ENCODE measurements at places on chromosomes 6 and 20.

- DNase-seq, result no peak
Measured at GRCh38 chr20:15239542-15240206, 902.3 kb upstream of the FLRT3 start.

GRCh38 chr20:17504066-17504897 is 26.9 kb downstream of the BFSP1 start:
- peak; percentile 60 for DNase-seq

- DNase-seq, result no peak
Measured at GRCh38 chr6:140036196-140036595, 661.7 kb upstream of the CITED2 start.

- DNase-seq, result peak; percentile 74
Measured at GRCh38 chr20:62642666-62643520, 590 bp downstream of the SLCO4A1 start.

- DNase-seq, result peak; percentile 59
Measured at GRCh38 chr6:27795697-27796494, 116.3 kb downstream of the OR2B2 start.

DNA sequence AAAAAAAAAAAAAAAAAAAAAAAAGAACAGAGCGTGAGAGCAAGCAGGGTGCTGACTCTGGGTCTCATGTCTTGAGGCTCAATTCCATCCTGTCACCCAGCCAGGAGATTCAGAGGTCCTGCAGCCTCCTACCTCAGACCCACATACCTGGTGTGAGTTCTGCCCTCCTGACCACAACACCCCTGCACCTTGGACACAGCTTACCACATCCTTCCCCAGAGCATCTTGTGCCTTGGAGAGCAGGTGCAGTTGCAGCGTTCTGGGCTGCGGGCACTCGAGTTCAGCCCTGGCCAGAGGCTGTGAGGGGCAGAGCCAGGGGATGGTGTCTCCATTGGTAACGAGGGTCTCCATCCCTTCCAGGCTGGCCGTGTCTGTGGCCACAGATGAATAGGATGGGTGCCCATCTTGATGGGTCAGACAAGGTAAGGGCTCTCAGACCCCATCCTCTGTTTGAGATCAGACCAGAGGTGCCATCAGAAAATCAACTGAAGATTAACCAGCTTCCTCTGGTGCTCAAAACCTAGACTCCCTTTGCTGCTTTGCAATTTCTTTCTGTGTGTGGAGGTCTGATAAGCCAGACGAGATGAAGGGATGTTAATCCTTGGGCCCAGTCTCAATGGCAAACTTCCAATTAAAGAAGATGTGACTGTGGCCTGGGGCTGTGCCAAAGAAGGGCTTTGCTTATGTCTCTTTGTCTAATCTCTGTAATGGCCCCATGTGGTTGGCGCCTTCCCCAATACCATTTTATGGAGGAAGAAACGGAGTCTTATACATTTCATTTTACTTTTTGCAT is 14.7 kb upstream of the ZNF831 start:
- DNase-seq, result peak; percentile 86

- DNase-seq, result no peak
Measured at GRCh38 chr6:133218852-133219251, 22.3 kb upstream of the EYA4 start.

DNA sequence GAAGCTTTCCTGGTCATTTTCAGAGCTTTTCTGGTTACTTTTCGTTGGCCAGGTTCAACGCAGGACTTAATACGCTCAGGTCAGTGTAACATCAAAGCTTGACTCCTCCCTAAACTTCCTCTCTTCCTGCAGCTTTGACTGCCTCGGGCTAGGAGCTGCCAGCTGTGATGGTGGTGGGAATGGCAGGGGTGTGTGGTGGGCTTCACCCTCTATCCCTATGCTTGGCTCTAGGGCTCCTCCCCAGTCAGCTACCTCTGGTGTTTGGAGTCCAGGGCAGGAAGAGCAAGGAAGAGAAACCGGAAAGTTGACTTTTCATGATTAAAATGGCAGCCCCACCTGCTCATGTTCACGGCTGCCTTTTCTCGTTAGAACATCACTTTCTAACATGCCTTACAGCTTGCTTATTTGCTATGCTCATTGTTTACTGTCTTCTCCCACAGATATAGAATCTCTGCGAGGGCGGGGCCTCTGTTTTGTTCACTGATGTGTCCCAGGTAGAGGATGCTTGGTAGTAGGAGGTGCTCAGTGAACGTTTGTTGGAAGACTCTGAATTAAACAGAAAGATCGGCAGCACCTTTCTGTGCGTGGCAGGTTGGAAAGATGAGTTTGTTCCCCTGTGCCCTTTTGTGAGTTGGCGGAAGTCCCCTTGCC is 16.1 kb upstream of the PPP1R14C start:
- DNase-seq, result no peak

- DNase-seq, result no peak
Measured at GRCh38 chr20:10651227-10651990, 22.4 kb downstream of the JAG1 start.

Measured in D341Med (cell line).